IMR-90 (cell line): ENCODE measurements at places on chromosomes 5 and 9. TPM values are rescaled to one million over a fixed set of nuclear protein-coding genes. Genes with fewer than 3 reads are reported as not detected.

The PROB1 gene
- 0.36 and 0.38 TPM in 2 replicates for polyA plus RNA-seq

The ADAMTSL2 gene
- not detected in 2 replicates for polyA plus RNA-seq

DNA sequence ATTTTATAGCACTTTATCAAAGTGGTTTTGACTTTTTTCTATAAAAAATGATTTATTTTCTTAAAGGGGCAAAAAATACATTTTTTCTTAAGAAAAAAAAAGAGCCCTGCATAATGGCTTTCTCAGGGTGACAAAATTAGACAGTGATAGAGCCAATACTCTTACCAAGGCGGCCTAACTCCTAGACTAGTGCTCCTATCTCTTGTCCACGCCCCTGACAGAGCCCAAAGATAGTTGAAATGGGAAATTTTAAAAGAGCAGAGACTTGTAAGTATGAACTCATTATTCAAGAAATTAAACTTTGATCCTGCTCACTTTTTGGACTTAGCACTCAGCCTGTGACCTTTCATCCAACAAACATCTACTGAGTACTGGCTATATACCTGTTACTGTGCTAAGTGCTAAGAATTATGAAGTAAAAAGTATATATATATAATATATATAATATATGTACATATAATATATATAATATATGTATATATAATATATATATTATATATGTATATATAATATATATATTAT is 1.2 kb downstream of the INVS start:
- DNase-seq: no peak

- no peak for DNase-seq
These were observed at the start of gene HK3 for GRCh38 chr5:176899296-176899891. HK3 (minus strand) TSS chr5:176899346; CDS start chr5:176896159, 3,187 bp downstream.

GRCh38 chr5:139451878-139452660 is 10.5 kb downstream of the ECSCR start:
- no peak for DNase-seq

GRCh38 chr9:14278291-14278721 is 35.6 kb downstream of the NFIB start:
- DNase-seq: peak; percentile 82
